ENCODE measurements at places on chromosomes 1 and 21.

DNA sequence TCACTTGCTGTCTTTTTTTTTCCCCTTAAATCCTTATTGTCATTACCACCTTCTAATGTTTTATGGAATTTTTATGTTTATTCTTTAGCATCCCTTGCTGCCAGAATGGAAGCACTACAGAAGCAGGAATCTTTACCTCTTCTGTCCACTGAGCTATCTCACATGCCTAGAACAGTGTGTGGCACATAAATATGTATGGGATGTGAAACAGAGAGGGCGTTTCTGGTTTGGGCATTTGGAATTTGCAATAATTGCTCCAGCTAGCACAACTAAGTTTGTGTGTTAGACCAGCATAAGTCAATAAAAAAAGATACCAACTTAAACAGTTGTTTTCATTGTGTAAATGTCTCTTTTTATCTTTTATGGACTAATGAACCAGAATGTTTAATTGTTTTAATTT lies 330.8 kb downstream of the DISC1 start:
- no peak for DNase-seq

GRCh38 chr1:89287181-89288050 lies 14.8 kb upstream of the GBP5 start:
- no peak for DNase-seq

GRCh38 chr1:54174106-54174505 lies 21.3 kb upstream of the CDCP2 start:
- DNase-seq, result no peak

DNA sequence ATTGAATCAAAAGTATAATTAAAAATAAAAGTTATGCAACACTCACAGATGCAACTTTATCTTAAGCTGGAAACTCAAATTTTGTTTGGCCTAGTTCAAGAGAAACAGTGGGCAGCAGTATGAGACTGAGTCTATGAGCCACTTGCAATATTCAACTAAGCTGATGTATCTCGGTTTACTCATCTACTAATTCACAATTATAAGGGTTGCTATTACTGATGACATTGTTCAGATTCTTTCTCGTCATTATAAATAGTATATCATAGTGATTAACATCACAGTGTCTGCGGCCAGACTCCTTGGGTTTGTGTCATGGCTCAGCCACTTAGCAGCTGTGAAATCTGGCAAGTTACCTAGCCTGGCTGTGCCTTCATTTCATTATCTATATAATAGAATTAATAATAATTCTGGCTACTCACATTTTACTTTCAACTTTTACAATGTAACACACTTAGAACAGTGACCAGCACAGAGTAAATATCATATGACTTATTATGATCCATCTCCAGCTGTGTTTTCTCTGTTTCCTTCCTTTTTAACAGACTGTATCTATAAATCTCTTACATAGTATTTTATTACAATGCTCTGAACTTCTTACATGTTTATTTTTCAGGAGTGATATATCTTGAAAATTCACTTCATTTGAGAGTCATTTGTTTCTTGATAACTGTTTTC lies 194.3 kb upstream of the RGS18 start:
- no peak for DNase-seq

GRCh38 chr1:95195046-95195445 lies 39.0 kb upstream of the RWDD3 start:
- DNase-seq, result no peak

- DNase-seq, result no peak
These were observed 1.7 kb downstream of the DR1 start for GRCh38 chr1:93347334-93347899.
